ENCODE measurements at places on chromosomes 4 and X.

DNA sequence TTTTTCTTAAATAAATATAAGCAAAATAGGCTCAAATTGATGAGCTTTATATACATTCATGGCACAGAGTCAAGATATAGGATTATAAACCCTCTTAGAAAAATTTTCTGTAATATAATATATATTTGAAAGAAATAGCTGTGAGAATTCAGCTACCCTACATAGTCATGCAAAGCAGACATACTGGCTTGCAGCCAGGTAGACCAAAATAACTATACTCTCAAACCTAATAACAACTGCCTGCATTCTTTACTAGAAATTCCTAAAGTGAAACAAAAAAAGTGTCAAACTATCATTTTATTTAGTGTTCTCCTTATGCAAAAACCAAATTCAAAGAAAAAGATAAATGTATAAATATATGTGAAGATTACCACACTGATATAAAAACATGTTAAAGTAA lies 1390.2 kb downstream of the C4orf33 start:
- no peak overlapping the region for H3K27ac ChIP-seq
- no peaks in the 10 kb centered on the region for H3K27me3 ChIP-seq
- no peaks in the 10 kb centered on the region for H3K4me1 ChIP-seq

GRCh38 chr4:25502115-25502514 lies 125.1 kb downstream of the ANAPC4 start:
- H3K27me3 ChIP-seq: no peaks in the 10 kb centered on the region
- H3K4me1 ChIP-seq: no peaks in the 10 kb centered on the region
- no peak overlapping the region for H3K4me3 ChIP-seq
- no peak for DNase-seq
- no peaks in the 10 kb centered on the region for H3K36me3 ChIP-seq
- no peak overlapping the region for H3K27ac ChIP-seq

- H3K36me3 ChIP-seq: no peaks in the 10 kb centered on the region
- H3K4me3 ChIP-seq: no peak overlapping the region
- no peaks in the 10 kb centered on the region for H3K27me3 ChIP-seq
- no peak overlapping the region for H3K27ac ChIP-seq
Measured at GRCh38 chr4:108959491-108959890, 196.6 kb upstream of the ETNPPL start.

- peaks cover 22% of the 10 kb centered on the region for H3K4me1 ChIP-seq
- H3K36me3 ChIP-seq: no peaks in the 10 kb centered on the region
- no peaks in the 10 kb centered on the region for H3K27me3 ChIP-seq
- H3K4me3 ChIP-seq: no peak overlapping the region
- no peak for DNase-seq
Measured at GRCh38 chr4:76298227-76298626, 8.3 kb upstream of the STBD1 start.

DNA sequence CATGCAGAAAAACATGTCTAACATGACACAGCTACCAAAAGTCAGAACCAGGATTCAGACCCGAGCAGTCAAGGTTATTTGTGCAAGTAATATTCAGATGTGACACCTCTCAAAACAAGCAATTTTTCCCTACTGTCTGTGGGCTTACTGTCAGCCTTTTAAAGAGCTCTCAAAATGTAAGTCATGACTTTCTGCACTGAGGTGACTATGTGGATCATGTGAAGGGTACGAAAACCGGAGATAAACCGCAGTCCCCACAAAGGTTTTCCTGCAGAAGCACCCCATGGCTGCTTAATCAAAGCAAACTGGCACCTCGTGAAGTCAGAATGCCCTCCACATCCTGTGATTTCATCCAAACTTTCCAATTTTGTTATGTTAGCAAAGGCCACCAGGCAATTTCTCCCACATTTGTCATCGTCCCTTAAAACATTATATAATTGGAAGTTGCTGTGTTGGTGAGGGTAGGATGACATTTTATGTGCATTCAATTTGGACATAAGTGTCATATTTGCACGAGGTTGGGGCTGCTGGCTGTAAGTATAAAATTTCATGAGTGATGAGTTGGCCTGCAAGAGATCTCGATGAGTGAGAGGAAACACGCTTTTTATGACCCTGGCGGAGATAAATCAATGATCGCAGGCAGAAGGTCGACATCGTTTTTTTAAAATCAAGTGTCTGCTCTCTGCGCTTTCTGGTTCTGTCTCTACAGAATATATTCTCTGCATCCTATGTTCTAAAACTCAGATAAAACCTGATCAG lies 161.2 kb downstream of the STK32B start:
- H3K36me3 ChIP-seq: no peaks in the 10 kb centered on the region
- H3K27me3 ChIP-seq: no peaks in the 10 kb centered on the region
- no peak overlapping the region for H3K4me3 ChIP-seq
- no peak overlapping the region for H3K27ac ChIP-seq
- H3K4me1 ChIP-seq: no peaks in the 10 kb centered on the region
- DNase-seq: no peak

- peaks cover 9% of the 10 kb centered on the region for H3K4me1 ChIP-seq
- H3K4me3 ChIP-seq: no peak overlapping the region
- no peak overlapping the region for H3K27ac ChIP-seq
- H3K27me3 ChIP-seq: no peaks in the 10 kb centered on the region
- H3K36me3 ChIP-seq: no peaks in the 10 kb centered on the region
Measured at GRCh38 chr4:22487328-22487727, 28.5 kb downstream of the ADGRA3 start.

DNA sequence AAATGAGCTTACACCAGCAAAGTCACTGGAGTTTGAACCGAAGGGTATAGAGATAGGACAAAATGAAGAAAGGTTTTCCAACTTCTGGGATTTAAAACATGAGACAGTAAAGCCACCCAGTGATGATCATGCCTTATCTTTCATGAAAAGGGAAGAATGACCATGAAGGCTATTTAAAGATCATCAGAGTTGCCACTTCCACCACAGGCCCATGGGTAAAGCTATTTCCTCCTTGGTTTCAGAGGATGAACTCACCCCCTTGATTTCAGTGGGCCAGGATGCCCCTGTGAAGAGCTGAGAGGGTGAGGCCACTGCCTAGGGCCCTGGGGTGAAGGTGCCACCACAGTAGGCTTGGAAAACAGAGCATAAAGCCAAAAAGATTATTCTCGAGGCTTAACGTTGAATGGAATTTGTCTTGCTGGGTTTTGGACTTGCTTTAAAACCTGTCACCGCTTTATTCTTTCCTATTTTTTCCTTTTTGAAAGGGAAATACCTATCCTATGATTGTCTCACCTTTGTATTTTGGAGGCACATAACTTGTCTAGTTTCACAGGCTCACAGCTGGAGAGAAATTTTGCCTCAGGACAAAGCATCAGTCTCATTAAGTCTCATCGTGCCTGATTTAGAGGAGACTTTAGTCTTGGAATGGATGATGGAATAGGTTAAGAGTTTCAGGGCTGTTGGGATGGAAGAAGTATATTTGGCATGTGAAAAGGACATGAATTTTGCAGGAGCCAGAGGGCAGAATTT lies 254.0 kb downstream of the SNCA start:
- H3K36me3 ChIP-seq: no peaks in the 10 kb centered on the region
- no peaks in the 10 kb centered on the region for H3K4me1 ChIP-seq
- H3K27me3 ChIP-seq: no peaks in the 10 kb centered on the region

GRCh38 chr4:53476232-53477037 lies 99.0 kb downstream of the FIP1L1 start:
- no peak for DNase-seq
- H3K27me3 ChIP-seq: no peaks in the 10 kb centered on the region
- no peak overlapping the region for H3K27ac ChIP-seq

DNA sequence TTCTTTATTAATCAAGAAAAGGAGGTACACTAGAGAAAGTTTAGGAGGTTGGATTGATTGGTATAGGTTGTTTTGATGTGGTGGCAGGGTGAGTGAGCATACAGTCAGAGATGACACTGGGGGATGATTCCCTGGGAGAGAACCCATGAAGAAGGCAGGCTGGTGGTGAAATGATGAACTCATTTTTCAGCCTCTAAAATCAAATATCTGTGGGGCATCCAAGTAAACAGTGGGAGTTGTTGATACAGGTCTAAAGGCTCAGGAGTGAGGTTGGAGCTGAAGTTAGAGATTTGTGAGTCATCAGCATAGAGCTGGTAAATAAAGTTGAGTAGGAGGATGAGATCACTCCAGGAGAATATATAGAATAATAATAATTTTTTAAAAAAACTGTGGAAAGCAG lies 10.0 kb upstream of the AP1S2 start:
- no peaks in the 10 kb centered on the region for H3K36me3 ChIP-seq
- no peaks in the 10 kb centered on the region for H3K27me3 ChIP-seq
- H3K4me3 ChIP-seq: no peak overlapping the region
- no peak overlapping the region for H3K27ac ChIP-seq
- no peak for DNase-seq
